ENCODE measurements at places on chromosomes 13 and 19.

DNA sequence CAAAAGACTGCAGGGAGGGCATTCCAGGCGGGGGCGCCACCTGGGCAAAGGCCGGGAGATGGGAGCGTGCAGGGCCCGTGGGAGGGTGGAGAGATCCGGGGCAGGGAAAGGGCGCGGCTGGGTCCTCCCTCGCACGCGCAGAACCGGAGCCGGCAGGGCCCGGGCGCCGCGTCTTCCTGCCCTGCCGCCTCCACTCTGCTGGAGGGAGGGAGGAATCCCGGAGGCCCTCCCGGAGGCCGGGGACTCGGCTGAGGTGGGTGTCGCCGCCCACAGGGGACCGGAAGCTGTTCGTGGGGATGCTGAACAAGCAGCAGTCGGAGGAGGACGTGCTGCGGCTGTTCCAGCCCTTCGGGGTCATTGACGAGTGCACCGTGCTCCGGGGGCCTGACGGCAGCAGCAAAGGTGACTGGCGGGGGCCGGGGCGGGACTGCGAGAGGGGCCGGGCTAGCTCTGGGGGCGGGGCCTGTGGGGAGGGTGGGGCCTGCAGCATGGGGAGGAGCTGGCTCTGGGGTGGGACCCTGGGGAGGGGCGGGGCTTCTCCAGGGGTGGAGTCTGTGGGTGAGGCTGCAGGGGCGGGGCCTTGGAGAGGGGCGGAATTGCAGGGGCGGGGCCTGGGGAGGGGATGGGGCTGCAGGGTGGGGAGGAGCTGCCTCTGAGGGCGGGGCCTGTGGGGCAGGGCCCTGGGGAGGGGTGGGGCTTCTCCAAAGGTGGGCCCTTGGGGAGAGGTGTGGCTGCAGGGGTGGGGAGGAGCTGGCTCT lies 51.3 kb downstream of the CELF5 start:
- no peak for DNase-seq

- DNase-seq: no peak
Observed at GRCh38 chr13:25873242-25873612, 178.6 kb downstream of the SHISA2 start.

DNA sequence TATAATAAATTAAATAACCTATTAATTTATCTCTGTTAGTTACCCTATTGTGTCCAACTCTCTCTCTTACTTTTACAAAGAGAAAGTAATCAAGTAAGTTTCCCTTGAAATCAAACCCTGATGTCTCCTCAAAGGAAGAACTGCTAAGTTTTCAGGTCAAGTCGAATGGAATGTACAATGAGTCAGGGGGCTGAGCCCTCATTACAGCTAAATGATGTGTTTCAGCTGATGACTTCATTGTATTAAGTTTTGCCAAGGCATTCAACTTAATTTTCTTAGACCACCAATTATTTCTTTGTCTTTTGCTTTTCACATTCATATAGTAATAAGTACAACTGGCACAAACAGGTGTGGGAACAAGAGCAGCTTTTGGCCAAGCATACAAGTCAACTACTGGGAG lies 54.7 kb upstream of the DCT start:
- DNase-seq: no peak

GRCh38 chr13:104074326-104074725 lies 1008.1 kb upstream of the SLC10A2 start:
- DNase-seq: no peak

- DNase-seq: peak; percentile 10
Observed at GRCh38 chr13:84574851-84575250, 692.6 kb upstream of the SLITRK1 start.

- DNase-seq: no peak
Observed at GRCh38 chr13:40433577-40433976, 232.9 kb downstream of the FOXO1 start.

DNA sequence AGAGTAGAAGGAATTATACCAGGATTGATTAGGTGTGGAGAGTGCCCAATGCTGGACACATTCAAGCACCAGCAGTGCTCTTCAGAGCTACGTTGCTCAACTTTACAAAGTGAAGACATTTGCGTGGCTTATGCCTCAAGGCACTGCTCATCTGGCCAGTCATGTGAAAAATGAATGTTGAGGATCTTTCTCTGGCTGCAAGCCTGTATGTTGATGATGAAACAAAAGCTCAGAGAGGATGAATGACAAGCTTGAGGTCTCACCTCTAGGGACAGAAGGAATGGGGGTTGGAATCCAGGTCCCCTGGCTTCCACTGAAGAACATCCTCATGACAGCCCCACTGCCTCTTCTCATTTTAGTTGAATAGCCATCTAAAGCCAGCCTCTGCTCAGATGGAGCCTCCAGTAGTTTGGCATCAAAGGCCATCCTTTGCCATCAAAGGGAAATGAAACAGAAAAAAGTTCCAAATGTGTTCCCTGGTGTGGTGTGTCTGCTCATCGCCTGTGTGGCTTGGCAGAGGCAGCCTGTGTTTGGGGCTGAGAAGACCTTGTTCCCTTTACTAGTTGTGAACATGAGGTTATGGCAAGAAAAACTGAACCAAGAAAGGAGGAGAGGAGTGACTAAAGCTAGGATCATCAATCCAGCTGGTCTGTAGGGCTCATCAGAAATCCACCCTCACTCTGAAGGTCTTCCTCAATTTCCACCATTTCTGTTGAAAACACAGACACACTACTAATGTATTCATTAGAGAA lies 114.0 kb upstream of the KL start:
- DNase-seq: no peak

DNA sequence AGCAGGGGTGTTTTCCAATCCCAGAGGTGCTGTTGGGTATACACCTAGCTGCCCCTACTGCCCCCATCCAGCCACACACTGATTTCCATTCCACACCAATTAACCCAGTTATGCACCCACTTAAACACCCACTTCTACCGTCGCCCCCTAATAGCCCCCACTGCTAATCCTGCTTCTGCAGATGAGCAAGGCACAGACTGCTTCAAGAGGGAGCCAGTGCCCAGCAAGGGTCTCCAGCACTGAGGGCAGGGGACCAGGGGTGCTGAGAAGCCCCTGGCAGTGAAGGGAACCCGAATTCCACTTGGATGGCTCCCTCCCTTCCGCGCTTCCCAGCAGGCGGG lies 1.2 kb downstream of the FXYD7 start:
- DNase-seq: no peak

DNA sequence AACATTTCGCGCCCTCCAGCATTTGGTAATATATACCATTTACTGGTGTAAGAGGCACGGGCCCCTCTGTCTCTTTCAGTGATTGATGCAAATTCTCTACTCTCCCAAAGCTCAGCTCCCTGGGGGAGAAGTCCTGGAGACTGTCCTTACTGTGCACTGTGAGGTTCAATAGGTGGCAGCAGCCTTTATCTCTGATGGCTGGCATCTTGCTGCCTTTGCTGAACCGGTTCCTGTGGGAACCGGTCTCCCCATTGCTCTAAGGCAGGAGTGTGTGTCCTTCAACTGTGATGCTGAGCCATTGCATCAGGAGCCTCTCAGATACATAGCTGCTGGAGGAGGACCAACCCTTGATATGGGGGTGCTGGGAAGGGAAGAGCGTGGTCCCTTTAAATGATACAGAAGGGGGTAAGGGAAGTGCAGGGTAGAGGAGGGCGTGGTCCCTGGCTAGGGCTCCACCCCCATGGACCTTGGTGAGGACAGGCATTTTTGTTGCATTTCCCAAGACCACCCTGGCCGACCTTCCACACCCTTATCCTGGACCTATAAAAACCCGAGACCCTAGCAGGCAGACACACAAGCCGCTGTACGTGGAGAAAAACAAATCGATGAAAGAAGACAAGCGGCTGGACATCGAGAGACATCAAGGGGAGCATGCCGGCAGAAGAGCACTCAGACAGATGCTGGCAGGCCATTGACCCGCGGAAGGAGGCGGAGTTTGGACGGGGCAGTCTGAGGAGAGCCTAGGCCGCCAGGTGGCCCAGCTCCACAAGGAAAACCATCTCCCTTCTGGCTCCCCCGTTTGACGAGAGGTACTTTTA lies 41.1 kb upstream of the GTF3A start:
- DNase-seq: no peak

DNA sequence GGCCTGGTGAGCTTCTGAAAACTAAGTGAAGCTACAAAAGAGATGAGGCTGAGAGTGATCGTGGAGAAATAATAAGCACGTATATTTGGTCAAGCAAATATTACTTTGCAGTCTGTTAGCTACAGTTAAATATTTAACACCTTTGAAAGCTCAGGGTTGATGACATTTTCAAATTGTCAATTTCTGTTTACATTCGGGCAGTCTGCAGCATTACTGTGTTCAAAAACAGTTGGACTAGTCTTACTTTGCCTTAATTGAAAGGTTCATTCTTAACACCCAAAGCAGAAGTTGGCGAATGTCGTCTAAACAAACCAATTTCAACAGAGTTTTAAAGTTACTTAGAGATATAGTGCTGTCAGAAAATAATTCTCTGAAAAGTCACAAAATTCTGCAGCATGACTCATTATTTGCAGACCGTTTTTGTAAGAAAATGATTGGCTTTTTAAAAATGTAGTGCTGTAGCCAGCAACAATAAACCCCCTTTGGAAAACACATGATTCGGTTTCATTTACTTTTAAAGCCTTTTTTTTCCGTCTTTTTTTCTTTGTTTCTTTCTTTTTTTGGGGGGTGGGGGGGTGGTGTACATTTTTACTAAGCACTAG lies 549.0 kb downstream of the GPC6 start:
- DNase-seq: peak; percentile 18
